ENCODE measurements at places on chromosomes 7 and 10. TPM values are rescaled to one million over a fixed set of nuclear protein-coding genes. Genes with fewer than 3 reads are reported as not detected.

Gene CDC14C
- total RNA-seq = not detected

Gene UTF1
- not detected for total RNA-seq

Gene PROSER2
- total RNA-seq = 4.9 TPM

Gene CPXM2
- 4.9 TPM for total RNA-seq

Gene FAM13C
- 16.8 TPM for total RNA-seq

Gene GTF2IRD1
- total RNA-seq = 18.1 TPM

Gene PON3
- 11.2 TPM for total RNA-seq

Gene ACHE
- total RNA-seq = 9.8 TPM

Gene CBLL1
- 16.0 TPM for total RNA-seq

Gene CAMK2G
- 19.2 TPM for total RNA-seq

Gene OR2A42
- 0.10 TPM for total RNA-seq

Gene CHST15
- 16.5 TPM for total RNA-seq
